Midbrain (tissue), 1 donor: ENCODE measurements at places on chromosomes 16 and 17.

- DNase-seq: no peak
Observed at GRCh38 chr16:75236736-75237397, 14.6 kb downstream of the BCAR1 start.

- DNase-seq: peak; percentile 64
Observed at GRCh38 chr16:15523092-15523541, 88.7 kb downstream of the BMERB1 start.

- DNase-seq: no peak
Observed at GRCh38 chr16:69084289-69084688, 21.2 kb upstream of the HAS3 start.

GRCh38 chr17:78393575-78393974 lies 15.1 kb downstream of the PGS1 start:
- DNase-seq: no peak

DNA sequence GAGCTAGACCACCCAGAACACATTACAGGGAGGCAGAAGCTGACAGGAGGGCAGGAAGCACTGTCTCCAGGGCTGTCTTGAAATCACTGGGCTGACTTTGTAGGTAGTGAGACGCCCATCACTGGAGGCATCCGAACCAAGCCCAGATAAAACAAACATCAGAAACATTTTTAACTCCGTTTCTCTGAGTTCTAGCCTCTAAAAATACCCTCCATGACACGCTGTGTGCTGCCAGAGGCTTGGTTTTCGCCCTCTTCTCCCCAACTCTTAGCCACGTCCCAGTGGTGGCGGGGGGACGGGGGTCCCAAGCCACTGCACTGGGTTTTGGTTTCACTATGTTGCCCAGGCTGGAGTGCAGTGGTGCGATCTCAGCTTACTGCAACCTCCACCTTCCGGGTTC lies 1.2 kb downstream of the CEP295NL start:
- no peak for DNase-seq
